Pons (tissue), 1 donor: ENCODE measurements at places on chromosomes 2 and 18.

- peak; percentile 46 for DNase-seq
Measured at GRCh38 chr2:172461591-172462372, 34.4 kb downstream of the ITGA6 start.

DNA sequence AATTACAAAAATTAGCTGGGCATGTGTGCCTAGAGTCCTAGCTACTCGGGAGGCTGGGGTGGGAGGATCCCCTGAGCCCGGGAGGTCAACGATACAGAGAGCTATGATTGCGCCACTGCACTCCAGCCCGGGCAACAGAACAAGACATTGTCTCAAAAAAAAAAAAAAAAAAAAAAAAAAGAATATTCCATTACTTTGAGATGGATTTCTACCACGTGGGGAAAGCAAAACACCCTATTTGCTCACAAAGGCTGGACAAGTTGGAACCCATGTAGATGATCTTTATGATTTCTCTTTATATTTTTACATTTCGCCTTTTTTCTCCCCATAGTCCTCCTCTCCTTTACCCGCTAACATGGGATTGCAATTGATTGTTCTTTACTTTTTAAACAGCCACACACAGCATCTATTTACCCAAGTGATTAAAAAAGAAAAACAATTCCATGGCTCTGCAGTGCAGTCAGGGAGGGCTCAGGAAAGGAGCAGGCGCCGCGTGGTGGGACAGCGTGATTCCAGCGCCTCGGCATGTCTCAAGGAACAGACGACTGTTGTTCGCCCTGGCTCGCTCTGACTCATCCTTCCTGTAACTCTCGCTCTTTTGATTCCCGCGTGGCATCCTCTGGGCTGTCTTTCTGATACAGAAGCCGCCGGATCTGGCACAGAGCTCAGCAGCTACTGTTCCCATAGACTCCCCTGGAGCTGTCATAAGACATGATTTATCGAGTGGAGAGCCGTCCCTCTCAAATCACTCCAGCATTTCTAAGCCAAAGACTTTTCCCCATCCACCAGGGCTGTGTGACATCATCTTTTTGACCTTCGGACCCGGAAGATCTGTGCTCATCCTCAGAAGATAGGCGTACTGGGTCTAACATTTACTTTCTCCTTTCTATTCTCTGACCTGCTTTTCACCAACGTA lies 230.4 kb upstream of the AGAP1 start:
- peak; percentile 95 for DNase-seq

DNA sequence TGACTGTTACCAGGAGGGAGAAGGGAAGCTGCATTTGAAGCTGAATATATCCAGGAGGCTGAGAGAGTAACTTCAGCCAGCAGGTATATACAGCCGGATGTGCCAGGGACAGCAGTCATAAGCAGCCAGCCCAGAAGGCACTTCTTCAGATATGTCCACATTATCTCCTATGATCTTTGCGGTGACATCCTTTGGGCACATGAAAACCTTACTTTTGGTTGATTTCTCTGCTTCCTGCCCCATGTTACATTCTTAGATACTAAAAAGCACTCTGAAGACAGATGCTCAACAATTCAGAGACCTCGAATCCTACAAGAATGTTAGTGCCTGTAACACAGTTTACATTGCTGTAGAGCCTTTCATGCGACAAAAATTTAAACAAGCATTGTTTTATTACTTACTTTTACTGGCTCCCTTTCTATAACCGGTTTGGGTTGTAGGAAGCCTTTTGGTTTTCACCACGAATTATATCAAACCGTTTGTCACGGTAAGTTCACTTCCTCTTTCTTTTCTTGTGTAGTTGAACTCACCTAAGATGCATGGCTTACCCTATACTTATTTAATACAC lies 50.3 kb upstream of the TLK1 start:
- DNase-seq = no peak

DNA sequence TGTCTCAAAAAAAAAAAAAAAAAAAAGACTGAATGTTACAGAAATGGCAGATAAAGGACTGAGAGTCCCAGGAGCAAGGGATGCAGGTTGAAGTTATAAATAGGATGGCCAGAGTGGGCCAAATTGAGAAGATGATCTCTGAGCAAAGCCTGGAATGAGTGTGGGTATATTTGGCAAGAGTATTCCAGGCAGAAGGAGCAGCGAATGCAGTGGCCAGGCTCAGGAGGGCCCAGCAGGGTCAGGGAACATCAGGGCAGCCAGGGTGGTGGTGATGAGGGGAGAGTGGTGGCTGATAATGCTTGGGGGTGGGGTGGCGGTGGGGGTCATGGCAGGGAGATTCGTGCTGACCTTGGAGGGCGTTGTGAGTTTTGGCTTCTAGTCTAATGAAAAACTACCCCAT lies 141.3 kb upstream of the AGAP1 start:
- no peak for DNase-seq

GRCh38 chr2:175576875-175577274 lies 395.4 kb upstream of the ATP5MC3 start:
- no peak for DNase-seq

DNA sequence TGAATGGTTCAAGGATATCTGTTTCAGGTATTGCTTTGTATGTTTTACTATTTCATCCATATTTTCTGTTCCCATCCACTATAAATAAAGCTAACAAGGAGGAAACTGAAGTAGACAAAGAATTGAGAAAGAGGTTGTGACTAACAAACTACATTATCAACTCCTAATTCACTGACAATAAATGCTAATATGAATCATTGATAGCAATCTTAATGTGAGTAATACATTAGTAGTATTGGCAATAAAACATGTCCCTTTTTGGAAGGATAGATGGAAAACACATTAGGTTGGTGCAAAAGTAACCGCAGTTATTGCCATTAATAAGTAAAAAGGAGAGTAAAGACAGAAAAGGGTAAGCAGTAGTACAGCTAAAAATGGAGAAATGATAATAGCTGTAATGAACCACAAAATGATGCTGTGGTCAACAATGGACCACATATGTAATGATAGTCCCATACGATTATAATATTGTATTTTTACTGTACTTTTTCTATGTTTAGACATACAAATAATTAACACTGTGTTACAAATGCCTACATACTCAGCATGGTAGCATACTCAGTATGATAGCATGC lies 104.7 kb downstream of the THADA start:
- DNase-seq = no peak

- DNase-seq = no peak
Measured at GRCh38 chr2:20057268-20057667, 5.8 kb upstream of the LAPTM4A start.

- no peak for DNase-seq
Measured at GRCh38 chr2:11250400-11251196, 93.8 kb downstream of the ROCK2 start.

GRCh38 chr2:64698668-64699444 lies 45.1 kb upstream of the SERTAD2 start:
- DNase-seq = no peak

GRCh38 chr2:235917506-235917905 lies 250.7 kb downstream of the GBX2 start:
- no peak for DNase-seq

DNA sequence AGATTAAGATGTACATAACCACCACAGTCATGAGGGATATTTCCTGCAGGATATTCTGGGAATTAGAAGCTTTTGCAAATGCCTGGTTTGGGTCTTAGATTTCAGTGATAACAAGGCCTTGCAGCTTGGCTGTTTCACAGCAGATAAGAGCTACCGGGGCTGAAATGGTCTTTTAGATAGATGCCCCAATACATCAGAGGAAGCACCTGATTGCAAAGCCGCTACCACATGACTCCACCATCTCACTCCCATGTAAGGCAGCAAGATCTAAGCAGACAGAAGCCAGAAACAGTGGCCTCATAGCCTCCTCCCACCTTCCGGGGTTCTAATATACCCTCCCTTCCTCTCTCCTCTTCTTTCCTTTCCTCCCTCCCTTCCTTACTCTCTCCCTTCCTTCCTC lies 31.1 kb upstream of the EPG5 start:
- DNase-seq = no peak

GRCh38 chr2:129499747-129500146 lies 479.7 kb upstream of the RAB6C start:
- no peak for DNase-seq

- no peak for DNase-seq
Measured at GRCh38 chr2:140473851-140474250, 1657.0 kb downstream of the LRP1B start.

DNA sequence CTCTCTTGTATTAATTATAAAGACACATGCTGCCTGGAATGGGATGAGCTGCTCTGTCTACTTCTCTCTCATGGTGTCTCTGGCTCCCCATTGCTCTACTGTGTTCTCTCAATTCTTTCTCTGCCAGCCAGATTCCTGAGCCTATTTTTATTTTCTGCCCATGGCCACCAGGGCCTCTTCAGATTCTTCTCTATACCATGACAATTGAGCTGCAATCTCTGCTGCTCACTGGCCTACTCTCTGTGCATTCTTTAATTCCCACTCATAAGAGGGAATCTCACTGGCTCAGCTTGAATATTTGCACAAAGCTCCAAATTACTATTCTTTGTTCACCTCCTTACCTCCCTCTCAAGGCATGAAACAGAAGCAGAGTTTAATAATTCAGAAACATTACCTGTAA lies 161.4 kb upstream of the GULP1 start:
- DNase-seq = no peak

DNA sequence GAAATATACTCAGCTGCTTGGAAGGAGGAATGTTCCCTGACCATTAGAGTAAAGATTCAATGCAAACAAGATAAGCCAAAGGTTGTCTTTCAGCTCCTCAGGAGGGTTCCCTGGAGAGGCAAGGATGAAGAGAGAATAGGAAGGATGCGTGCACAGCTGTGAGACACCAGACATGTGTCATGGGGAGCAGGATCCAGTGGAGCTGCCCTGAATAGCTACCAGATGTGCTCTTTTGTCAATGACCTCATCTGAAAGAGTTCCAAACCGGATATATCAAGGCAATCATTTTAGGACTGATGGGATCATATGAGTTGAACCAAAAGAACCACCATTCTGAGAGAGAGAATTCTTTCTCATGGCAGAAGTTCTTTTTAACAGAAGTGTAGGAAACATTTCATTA lies 490.6 kb downstream of the IRS1 start:
- DNase-seq = no peak

DNA sequence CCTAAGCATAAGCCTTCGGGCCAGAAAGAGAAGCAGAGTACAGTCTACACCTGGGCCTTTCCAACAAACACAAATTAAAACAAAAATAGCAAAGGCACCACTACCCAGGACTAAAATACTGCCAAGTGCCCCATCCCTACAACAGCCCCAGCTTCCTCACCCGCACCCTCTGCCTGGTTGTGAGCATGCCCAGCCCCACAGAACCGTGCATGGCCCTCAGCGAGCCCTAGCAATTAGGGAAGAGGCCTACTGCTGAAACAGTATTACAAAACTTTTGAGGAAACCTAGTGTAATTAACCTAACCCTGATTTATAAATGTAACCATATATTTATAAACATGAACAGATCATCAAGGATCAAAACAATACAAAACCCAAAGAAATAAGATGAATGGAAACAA lies 44.2 kb downstream of the FARSB start:
- no peak for DNase-seq

DNA sequence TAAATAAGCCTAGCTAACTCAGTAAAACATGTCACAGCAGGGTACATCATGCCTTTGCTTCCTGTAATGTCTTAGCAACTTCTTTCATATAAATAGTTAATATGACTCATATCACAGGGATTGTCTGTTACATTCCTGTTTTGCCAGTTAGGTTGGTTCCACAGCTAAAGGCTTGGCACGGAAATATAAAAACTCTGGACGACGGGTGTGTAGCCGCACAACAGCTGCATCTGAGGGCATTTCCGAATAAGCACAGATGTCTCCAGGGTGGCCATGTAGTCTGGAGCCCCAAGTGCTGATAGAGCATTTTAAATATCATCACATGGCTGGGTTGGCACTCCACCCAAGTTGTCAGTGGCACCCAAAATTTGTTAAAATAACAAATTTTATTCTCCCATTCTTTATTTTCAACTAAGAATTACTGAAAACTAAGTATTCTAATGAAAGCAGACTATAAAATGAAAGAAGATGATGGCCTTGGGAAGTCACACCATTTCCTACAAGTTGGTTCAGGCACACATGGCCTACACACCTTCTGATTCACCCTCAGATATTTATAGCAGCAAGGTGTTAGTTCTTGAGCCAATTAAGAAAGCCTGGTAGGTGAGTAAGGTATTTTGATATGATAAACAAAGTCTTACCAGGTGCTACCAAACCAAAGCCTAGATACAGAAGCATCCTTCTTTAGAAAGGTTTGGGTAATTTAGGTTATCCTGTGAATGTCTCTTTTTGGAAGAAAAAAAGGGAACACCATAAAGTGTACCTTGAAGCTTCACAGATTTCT lies 61.8 kb upstream of the STK17B start:
- no peak for DNase-seq

DNA sequence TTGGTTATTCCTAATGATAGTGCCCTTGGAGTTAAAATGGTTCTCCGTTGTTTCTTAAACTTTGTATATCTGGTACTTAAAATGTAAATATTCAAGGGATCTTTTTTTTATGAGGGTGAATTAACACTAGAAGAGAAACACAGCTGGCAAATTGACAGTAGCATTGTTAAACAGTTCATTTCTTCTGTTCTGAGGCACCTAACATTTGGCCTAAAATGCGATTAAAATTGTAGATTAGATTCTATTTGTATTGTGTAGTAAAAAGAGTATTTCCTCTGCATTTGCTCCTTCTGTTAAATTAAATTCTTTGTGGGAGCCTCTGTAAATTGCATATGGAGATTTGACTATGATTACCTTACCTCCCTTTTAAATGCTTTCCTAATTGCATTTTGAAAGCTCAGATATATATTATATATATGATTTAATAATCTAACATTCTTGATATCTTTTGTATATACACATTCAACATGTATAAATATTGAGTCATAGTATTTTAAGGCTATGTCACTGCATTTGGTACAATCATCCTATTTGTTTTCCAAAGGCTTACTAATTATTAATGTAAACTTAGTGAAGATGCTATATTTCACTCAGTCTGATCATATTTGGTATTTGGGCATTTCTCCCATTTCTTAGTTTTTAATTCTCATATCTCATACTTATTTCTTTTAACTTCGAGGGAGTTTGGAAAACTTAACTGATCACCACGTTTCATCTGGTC lies 124.4 kb downstream of the AGPS start:
- no peak for DNase-seq

DNA sequence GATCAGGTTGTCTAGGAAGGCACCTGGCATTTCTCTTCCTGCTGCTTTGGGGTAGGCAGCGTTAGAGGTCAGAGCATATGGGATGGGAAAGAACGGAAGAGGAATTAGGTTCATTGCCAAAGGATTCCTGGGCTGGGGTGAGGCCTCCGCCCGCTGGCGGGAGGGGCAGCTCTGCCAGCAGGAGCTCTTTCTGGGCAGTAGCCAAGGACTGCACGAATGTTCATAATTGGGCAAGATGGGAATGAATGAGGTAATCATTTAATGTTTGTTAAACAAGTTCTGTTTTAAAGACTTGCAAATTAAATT lies 253.9 kb downstream of the AGAP1 start:
- no peak for DNase-seq

- no peak for DNase-seq
Measured at GRCh38 chr2:152376385-152376784, 41.4 kb downstream of the FMNL2 start.

DNA sequence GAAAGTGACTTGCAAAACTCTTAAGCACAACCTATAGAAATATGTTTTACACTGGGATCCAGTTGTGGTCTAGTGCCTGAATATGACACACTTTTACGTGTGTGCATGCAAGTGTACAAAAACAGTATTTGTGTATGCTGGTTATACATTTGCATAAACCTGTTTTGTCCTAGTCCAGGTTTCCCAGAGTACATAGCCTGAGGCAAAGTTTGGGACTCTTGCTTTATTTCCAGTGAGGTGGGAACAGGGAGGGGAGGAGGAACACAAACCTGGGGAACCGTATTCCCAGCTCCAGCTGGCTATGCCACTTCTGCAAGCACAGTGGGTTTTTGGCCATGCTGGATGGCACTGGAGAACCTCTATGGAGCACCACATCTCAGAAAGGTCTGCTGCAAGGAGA lies 481.1 kb upstream of the HS6ST1 start:
- no peak for DNase-seq
